Thymus (tissue), 14 donors: ENCODE measurements at places on chromosomes 13 and 19. TPM values are rescaled to one million over a fixed set of nuclear protein-coding genes. Genes with fewer than 3 reads are reported as not detected.

- no peak for DNase-seq
Observed at GRCh38 chr19:10756791-10757190, 38.9 kb downstream of the DNM2 start.

DNA sequence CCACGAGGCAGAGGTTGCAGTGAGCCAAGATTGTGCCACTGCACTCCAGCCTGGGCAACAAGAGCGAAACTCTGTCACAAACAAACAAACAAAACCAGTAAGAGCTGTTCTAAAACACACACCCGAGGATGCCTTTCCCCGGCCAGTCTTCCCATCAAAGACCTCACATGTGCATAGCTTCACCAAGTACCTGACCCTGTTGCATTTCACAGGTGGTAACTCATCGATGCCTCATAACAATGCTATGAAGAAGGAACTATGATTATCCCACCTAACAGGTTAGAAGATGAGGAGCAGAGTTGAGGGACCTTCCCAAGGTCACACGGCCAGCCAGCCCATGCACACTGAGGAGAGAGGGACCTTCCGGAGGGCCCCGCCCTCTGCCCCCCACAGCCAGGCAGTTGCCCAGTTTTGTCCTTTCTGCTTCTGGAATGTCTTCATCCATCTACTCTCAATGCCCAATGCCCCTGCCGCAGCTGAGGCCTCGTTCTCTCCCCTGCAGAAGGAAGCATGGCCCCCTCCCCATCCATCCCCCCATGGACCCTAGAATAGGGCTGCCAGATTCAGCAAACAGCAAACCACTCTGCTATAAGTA, 16.8 kb upstream of the LENG8 start:
- DNase-seq, result no peak

The C19orf18 gene
- total RNA-seq, result 0.47 TPM

The ZIC2 gene
- total RNA-seq, result 0.05 TPM
